ENCODE measurements at places on chromosomes 6 and 20.

DNA sequence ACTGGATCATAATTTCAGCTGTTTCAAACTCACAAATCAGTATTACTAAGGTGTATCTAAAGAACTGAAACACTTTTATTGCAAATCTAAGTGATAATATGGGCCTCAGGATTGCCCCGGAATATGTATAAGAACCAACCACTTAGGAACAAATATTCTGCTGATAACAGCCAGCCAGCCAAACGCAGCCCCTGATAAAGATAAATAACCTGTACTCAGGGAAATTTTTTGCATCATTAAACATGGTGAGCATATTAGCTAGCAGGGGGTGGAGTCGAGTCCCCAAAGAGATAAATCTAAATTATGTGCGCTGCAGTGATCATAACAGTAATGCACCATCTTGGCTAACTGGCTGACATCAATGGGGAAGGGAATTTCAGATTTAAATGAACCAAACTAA, 410.2 kb upstream of the MAP3K7 start:
- DNase-seq = no peak

DNA sequence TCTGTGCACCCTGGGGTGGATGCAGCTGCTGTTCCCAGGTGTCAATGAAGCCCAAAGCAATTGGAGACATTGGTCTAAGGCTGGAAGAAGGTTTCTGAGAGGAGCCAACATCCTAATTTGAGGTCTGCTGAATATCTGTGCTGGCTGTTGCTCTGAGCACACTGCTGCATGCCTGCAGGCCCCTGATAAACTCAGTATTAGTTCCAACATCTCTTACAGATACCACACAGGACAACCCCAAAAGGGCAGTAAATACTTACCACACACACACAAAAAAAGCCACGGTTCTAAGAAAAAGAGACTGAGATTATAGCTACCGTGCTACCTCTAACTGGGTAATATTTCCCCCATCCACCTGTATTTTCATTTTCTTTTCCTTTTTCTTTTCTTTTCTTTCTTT, 164.3 kb upstream of the SOX4 start:
- DNase-seq = no peak

- DNase-seq = no peak
These were observed 138.9 kb upstream of the NUP153 start for GRCh38 chr6:17845598-17845997.

DNA sequence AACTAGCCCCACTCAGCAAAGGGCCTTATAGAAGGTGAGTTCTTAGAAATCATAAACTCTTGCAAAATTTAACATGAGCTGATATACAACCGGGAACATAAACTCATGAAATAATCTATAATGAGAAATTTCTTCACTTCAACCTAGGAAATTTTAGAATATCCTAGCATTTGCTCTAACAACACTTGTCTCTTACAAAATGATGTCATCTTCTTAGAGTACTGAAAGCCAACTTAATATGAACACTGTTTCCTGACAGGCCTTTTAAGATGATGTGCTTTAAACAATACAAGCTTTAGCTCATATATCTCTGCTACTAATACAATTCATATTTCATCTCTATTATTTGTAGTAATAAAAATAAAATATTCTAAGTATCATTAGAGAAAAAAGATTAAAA, 932 bp downstream of the PACRG start:
- no peak for DNase-seq

- DNase-seq = no peak
These were observed 123.2 kb upstream of the BMP5 start for GRCh38 chr6:55998576-55998975.

- DNase-seq = no peak
These were observed 38.7 kb downstream of the RGS17 start for GRCh38 chr6:153092082-153093013.

DNA sequence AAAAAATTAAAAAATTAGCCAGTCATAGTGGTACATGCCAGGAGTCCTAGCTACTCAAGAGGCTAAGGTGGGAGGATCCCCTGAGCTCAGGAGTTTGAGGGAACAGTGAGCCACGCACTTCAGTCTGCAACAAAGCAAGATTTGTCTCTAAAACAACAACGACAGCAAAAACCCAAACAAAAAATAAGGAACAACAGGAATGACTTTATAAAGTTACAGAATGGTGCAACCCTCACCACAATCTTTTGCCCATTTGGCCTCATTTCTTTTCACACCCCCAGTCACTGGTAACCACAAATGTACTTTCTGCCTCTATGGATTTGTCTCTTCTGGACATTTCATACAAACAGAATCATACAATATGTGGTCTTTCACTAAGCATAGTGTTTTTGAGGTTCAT, 16.7 kb upstream of the ZFAND3 start:
- no peak for DNase-seq

DNA sequence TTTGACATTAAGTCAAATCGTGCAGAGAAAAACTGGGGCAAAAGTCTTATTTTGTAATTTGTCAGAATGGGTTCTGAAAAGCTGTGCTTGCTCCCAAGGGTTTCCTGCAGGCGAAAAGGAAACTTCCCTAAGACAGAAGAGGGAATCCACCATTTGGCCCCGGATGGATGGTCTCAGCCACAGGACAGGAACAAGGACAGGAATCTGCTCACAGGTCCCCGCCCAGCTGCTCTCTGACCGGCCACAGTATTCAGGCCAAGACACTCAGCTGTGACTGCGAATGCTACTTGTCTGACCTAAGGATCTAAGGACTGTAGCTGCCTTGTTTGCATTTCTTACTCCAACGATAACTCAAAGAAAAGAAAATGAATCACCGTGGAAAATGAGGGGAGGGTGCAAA, 197.0 kb downstream of the BMP7 start:
- no peak for DNase-seq

GRCh38 chr6:13177664-13178063, 150.7 kb downstream of the TBC1D7 start:
- DNase-seq = no peak

DNA sequence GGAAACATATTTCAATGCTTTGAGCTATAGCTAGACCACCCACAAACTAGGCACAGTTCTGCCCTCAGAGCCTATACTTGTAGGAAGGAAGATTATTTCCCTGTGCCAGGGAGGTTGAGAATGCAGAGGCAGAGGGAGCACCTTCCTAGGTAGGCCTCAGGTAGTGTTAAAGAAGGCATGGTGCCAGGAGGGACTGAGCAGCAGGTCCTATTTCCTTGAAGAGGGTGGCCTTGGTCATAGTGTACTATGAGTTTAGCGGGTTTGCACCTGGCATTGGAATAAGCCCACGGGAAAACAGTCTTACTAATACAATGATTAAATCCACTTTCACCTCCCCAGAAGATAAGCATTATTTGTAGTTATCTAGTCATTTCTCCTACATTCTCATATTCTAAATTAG, 375.4 kb downstream of the CDKAL1 start:
- DNase-seq = no peak

GRCh38 chr6:117459204-117459944, 23.1 kb upstream of the DCBLD1 start:
- no peak for DNase-seq

- no peak for DNase-seq
These were observed 18.3 kb upstream of the TRAM2 start for GRCh38 chr6:52595000-52595795.

- DNase-seq = no peak
These were observed 46.4 kb upstream of the DST start for GRCh38 chr6:56689114-56689513.

DNA sequence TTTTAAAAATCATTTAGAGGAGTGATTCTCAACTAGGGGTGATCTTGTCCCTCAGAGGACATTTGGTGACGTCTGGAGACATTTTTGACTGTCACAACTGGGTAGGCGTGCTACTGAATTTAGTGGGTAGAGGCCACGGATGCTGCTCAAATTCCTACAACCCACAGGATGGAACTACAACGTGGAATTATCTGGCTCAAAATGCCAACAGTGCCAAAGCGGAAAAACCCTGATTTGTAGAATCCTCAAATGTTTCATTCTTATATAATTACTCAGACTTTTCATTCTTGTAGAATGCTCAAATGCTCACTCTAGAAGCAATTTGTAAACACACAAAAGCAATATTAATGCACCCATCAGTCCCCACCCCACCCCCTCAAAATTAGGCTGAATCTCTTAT, 229.8 kb downstream of the ZMYND8 start:
- DNase-seq = no peak

DNA sequence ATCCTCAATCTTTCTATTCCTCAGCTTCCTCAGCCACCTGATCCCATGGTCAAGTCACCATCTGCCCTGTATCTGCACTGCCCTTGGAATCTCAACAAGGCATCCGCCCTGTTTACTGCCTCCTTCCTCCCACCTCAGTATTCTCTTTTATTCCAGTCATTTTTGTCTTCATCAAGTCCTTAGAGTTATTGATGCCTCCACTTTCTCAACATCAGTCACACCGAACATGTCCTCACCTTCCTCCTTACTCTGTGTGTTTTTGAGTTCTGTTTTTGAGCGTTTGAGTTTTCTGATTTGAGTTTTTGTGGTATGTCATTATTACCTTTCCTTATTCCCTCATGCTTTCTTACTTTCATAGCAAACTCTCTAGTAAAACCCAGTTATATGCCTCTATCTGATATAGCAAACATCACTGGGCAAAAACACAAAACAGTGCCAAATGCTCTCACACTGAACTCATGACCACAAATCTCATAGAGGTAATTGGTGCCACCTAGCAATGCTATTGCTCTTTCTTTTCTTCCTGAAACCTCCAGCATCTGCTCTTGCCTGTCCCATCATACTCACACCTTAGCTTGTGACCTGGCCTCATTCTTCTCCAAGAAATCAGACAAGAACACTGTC, 11.8 kb upstream of the GNRH2 start:
- no peak for DNase-seq

DNA sequence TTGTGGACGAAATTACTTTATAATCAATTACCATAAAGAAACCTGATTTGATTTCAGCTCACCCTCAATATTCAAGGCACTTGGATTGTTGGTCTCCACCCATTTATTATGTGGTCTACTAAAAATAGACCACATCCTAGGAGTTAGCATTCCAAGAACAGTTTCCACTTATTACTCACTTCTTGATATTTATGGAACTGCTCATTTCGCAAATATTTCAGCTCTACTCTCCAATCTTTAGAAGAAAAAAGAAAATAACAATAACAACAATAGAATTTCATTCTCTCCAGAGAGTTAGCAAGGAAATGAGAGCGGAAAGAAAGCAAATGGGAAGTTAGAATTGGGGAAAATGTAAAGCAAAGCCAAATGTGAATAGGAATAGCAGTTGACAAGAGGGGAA, 26.2 kb upstream of the HDAC2 start:
- no peak for DNase-seq

DNA sequence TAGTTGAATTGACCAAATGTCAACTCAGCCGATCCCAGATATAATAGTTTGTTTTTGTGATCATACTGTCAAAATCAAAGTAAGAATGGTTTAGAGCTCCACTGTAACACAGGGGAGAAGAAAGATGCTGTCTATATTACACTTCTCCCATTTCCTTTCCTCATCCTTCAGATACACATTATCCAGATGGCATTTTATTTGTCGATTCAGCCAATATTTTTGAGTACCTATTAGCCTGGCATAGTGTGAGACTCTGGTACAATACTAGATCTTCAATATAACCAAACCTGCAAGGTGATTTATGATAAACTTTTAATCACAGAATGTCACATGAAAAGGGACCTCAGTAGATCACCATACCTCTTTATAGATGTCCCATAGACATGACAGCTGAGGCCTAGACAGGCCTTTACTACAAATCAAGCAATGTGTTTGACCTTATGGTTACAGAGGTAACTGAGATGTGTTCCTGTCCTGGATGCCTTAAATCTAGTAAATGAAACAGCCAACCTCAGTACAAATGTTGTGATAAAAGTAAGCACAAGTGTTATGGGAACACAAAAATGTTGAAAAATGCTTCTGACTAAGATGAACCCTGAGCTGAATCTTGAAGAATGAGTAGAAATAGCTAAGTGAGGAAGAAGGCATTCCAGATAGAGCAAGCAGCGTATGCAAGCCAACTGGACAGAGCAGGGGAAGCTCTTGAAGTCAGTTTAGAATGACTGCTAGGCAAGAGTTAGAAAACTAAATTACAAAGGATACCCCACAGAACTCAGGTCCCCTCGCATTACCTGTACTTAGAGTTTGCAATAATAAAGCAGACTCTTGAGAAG, 1.9 kb downstream of the FBXO9 start:
- DNase-seq = no peak

GRCh38 chr20:58237318-58238132, 9.1 kb upstream of the ANKRD60 start:
- DNase-seq = no peak

DNA sequence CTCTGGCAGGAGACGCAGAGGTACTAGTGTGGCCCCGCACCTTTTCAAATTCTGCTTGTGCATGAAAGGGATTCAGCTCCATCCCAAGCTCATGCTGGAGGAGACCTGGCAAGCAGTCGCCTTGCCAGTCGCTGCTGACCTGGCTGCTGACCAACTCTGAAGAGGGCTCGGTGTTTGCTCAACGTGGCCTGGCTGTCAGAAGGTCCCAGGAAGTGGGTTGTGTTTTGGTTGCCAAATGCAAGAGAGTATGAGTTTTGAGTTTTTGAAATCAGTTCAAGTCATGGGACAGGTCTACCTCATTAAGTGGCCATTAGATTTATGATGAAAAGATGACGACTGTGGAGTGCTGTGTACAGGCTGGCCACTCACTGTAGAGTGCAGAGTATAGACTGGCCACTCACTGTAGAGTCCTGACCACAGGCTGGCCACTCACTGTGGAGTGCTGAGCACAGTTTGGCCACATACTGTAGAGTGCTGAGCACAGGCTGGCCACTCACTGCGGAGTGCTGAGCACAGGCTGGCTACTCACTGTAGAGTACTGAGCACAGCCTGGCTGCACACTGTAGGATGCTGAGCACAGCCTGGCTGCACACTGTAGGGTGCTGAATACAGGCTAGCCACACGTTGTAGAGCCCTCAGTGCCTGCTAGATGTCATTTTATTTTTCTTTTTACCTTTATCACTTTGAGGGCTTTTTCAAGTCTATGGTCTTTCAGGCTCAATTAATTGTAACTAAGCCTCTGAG, 193.9 kb downstream of the ZNF217 start:
- no peak for DNase-seq

GRCh38 chr6:128491100-128491581, 29.3 kb downstream of the PTPRK start:
- no peak for DNase-seq

DNA sequence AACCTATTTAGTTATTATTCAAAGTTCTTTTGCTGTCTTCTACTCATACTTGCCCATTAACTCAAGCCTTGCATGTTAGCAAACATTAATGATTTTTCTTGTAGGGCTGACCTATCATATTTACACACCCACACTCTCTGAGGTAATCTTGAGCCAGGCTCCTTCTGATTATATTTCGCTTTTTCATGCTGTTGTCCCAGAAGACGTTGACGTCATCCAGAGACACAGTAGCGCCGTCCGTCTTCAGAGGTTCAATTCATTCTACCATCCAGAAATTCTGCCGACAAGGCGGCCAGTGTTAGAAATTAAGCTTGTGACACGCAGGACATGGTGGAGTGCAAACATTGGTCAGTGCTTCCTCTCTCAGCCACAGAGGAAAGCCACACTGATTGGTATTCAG, 584.7 kb downstream of the BMP2 start:
- DNase-seq = no peak
